ENCODE measurements at places on chromosomes 2 and 18.

- DNase-seq: no peak
Measured at GRCh38 chr2:134079373-134079772, 174.5 kb upstream of the MGAT5 start.

GRCh38 chr2:48851161-48851560 is 95.6 kb upstream of the LHCGR start:
- DNase-seq: no peak

DNA sequence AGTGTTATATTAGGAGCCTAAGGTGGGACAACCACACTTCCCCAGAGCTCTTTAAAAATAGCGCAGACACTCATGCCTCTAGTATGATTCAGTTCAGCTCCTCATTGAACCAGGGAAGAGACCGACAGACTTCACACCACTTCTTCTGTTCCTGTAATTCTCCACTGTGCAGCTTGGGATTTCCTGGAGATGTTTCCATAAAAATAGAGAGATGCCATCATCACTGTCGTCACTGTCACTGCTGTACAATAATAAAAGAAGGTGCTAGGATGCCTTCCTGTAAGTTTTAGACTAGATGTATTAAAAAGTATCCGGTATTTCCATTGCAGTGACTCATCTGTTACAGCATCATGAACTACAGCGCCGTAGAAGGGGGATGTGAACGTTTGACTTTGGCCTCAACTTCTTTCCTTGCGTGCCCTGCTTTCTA is 110.9 kb downstream of the FAM210A start:
- no peak for DNase-seq

DNA sequence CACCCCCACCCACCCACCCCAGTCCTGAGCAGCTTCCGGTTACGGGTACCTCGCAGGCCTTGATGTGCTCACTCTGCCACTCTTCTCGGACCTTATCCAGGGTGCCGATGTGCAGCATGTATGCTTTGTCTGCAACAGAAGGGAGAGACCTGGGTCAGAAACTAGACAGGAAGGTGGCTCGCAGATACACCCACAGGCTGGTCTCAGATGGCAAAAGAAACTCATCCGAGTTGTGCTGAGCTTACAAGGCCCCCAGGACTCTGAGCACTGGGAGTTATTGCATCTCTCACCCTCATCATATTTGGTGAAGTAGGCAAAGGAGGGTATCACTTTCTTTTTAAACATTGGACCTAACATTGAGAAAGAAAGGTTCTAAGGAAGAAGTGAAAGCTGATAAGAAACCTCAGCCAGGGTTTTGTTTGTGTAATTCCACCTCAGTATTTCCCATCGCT is 30.6 kb upstream of the EPG5 start:
- DNase-seq: peak; percentile 27

GRCh38 chr2:1350111-1350510 is 63.2 kb upstream of the TPO start:
- no peak for DNase-seq

DNA sequence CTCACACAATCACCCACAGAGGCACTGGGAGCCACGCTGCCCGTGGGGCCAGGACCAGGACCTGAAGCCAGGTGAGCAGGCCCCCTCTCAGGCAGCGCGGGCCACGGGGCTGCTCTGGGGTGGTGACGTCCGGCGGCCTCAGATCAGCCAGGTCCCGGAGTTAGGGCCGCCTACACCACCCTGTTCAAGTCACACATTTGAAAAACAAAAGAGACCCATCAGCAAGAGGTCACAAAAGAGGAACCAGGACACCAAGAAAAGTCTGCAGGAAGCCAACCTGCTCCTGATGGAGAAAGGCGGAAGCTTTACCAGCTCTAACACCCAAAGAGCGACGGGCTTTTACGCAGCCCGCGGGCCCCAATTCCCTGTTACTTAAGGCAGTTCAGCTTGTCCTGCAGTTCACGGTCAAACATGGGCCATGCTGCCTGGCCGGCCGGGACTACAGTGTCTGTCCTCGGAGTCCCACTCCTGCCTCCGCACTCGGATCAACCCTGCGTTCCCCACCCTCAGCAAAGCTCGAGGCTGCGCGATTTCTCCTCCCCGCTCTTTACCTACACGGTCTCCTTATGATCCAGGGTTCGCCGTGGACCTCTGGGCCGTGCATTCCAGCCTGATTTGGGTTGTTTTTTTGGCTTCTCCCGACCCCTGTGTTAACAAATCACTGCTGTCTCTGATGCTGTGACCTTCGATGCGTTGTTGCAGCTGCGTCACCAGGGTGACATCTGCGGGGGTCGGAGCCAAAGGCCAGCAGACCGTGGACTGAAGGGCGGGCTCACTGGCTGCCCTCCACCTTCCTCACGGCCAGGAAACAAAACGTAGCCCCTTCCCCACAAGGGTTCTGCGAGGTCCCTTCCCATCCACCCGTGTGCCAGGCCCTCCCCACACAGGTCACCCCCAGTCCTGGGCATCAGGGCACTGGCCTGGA is 31.0 kb downstream of the SNORC start:
- no peak for DNase-seq

GRCh38 chr18:11654736-11655605 is 34.1 kb upstream of the GNAL start:
- DNase-seq: peak; percentile 22

GRCh38 chr18:35088921-35089320 is 47.7 kb downstream of the MAPRE2 start:
- DNase-seq: no peak

DNA sequence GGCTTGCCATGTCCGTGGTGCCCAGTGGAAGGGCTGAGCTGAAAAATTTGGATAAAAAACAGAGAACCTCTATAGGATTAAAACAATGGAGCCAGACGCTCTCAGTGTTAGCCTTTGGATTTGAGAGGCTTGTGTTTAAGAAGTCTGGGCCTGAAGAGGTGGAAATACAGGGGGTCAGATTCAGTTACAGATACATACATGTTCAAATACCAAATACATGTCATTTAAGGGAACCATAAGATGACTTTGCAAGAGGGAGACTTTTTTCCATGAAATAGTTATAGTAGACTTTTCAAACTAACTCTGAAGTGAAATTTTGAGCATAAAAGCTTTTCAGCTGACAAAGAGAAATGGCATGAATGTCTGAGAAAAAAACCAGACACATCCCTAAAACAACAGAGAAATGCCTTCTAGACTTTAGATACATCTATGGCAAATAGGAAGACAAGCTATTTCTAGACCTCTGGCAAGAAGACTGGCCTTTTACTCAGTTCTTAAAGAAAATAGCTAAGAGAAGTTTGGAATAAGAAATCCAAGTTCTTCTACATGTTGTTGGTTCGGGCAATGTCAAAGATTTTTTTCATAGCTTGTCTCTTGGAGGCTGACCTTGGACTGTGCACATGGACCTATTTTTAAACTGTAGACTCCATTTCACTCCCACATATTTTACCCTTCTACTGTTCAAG is 112.9 kb downstream of the LTBP1 start:
- DNase-seq: no peak

GRCh38 chr2:14134771-14135170 is 497.7 kb upstream of the LRATD1 start:
- no peak for DNase-seq

GRCh38 chr18:33014060-33014796 is 241.4 kb upstream of the KLHL14 start:
- DNase-seq: no peak

DNA sequence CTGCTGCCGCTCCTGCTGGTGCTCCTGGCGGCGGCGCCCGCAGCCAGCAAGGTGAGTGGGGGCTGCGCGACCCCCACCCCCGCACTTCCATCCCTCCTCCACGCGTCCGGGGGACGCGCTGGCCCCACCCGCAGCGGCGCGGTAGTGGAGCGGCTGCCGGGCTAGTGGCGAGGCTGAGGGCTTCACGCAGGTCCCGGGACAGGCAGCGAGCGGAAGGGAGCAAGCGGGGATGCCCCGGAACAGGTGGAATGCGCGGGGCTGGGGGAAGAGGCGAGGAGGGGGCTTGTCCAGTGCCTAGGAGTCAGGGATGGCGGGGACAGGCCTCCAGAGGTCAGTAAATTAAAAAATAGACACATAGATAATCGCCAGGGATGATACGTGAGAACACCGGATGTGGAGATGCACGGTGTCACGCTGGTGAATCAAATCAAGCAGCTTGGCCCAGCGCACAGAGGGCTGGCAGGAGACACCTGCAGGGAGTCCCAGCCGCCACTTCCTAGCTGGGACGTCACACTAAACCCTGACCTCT is 403 bp downstream of the COL4A3 start:
- DNase-seq: no peak

DNA sequence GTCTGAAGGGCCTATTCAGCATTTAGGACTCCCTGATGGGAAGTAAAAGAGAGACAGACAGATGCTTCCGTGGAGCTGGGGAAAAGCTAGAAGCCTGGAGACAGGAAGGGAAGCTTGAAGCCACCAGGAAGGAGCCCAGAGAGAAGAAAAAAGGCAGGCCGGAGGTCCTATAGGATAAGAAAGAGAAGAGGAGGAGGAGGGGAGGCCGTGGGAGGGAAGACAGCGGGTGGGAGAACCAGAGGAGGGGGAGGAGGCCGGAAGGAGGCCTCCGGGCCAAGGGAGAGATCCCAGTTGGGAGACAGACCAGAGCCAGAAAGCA is 107.1 kb upstream of the PKDCC start:
- no peak for DNase-seq

DNA sequence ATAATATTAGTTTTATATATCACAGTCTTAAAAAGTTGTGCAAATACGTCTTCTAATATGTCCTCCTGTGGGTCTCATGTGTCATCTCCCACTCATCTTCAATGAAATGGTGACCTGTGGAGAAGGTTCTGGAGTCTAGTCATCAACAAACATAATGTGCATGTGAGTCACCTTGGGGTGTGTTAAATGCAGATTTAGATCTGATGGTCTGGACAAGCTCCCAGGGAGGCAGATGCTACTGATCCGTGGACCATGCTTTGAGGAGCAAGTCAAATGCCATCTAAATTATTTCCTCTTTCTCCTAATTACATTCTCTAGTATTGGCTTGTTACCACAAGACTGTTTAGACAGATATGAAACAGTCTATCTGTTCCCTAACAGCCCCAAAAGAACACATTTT is 210.9 kb downstream of the CD226 start:
- no peak for DNase-seq
